ENCODE measurements at places on chromosomes 7 and 10.

GRCh38 chr10:77474386-77474785 is 163.2 kb downstream of the KCNMA1 start:
- no peak for DNase-seq

DNA sequence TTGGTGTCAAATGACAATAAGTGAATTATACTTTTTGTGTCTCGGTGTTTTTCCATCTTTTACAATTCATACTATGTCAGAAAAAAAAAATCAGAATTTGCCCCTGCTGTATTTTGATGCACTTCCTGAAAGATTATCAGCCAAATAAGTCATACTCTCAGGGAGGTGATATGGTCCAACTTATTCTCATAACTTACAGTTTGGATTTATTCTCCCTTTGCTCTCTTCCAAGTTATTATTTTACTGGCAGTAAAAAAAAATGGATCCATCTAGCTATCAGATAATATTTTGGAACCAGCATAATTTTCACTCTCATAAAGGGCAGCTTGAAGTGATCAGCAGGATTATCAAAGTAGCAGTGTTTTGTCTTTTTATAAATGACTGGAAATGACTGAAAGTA is 337.1 kb downstream of the BMPER start:
- DNase-seq, result no peak

DNA sequence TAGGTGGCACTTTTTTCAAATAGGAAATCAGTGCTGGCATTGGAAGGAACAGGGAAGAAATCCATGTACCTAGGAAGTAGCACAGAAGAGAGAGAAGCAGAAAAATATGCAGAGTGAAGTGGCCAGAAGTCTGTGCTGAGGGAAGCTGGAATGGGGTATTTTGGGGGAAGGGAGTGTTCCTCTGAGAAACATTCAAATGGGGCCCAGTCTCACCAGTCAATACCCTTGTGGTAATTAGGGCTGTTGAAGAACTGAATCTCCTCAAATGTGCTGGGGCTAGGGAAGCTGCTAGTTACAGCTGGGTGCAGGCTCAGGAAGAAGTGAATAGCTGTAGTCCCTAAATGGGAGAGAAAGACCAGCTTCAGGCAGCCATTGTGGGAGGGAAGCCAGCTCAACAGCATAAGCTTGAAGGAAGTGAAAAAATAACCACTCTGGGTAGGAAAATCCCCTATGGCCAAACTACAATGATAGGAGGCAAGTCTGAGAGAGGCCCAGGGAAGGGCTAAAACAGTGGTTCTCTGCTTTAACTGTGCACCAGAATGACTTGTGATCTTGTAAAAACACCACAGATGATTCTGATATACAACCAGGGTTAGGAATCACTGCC is 7.6 kb downstream of the NDST2 start:
- no peak for DNase-seq

GRCh38 chr10:97483506-97483905 is 14.7 kb downstream of the MMS19 start:
- DNase-seq, result no peak

DNA sequence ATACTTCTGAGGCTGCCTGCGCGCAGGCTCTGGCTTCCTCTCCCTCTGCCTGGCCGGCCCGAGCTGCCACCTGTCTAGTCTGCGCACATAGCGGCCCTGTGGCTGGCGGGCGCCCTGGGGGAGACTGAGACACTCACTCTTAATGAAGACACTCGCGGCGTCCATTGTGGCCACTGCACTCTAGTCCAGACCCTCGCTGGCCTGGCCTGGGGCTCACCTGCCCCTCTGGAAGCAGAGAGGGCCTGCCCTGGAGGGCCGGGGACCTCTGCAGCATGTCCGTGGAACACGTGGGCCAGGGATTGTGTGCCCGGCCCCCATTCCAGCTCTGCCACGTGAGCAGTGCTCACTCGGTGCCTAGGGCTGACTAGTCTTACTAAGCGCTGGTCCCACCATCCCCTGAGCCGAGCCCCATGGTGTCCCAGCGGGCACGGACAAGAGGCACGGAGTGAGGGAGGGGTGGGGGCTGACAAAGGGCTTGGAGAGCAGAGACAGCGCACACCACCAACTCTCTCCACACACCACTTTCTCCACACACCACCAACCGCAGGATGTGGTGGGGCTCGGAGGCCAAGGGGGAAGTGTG is 149.3 kb downstream of the ELFN1 start:
- no peak for DNase-seq

DNA sequence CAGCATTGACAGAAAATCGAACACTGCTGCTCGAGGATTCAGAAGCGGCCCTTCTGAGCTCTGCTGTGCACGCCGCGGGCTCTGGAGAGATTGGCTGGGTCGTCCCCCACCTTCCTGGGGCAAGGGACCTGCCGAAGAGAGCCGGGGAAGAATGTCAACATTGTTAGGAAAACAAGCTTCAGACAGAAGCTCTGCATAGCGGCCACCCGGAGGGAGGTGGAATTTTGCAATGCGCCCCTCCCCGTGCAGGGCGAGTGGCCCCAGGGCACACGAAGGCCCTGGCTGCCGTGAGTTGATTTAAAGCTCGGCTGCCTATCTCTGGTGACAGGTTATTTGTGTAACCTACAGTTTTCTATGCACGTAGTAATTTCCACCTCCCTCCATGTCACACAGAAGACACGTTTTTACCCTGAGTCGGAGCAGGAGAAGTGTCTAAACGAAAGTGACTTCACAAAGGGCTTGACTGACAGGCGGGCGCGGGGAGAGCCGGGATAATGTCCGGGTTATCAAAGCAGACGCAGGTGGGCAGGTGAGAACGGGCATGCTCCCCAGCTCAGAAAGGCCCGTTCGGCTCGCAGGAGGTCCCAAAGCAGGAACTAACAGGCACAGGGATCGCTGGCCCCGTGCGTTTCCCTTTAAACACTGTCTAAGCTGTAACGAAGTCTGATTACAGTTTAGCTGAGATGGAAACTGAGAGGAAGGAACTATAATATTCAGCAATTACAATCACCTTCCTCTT is 84.6 kb downstream of the PDGFA start:
- peak; percentile 92 for DNase-seq

- DNase-seq, result no peak
These were observed 113.7 kb upstream of the LRRN3 start for GRCh38 chr7:110977127-110977737.

GRCh38 chr7:122362473-122362872 is 57.9 kb upstream of the FEZF1 start:
- DNase-seq, result no peak

DNA sequence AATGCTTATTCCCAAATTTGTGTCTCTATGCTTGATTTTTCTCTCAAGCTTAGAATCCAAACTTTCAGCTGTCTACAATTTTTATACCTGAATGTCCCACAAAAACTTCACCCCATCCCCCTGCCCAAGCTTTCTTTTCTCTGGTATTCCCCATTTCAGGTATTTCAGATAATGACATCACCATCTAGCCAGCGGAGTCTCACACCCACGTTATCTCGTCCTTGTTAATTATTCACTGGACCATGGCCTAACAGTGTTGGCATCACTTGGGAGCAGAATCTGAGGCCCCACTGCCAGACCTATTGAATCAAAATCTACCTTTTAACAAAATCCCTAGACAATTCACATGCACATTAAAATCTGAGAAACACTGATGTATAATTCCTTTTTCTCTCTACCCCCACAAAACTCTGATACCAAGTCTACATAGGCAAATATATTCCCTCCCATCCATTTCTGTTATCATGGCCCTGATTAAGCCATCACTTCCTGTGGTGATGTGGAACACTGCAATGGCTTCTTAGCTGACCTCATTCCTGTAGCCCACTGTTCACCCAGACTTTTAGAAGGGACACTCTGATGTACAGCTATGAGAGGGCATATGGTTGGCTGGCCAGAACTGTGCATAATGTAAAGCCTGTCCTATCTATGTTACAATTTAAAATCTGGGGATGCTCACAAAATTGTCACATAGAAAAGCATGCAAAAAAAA is 31.4 kb downstream of the ZNF438 start:
- no peak for DNase-seq

DNA sequence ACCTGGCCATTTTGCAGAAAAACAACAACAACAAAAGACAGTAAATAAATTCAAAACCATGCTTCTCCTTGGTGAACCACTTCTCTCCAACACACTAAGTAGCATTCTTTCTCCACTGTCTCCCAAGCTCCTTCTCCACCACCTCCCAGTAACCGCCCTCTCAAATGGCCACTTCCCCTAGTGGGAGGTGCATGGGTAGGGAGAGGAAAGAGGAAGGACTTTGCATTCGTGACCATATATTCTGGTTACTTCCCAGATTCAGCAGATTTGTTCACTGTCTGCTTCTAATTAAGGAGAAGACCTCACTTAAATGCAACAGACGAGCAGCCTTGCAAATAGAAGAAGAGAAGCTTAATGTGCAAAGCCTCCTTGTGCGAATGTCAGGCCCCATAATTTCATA is 166.8 kb downstream of the SORCS1 start:
- no peak for DNase-seq

DNA sequence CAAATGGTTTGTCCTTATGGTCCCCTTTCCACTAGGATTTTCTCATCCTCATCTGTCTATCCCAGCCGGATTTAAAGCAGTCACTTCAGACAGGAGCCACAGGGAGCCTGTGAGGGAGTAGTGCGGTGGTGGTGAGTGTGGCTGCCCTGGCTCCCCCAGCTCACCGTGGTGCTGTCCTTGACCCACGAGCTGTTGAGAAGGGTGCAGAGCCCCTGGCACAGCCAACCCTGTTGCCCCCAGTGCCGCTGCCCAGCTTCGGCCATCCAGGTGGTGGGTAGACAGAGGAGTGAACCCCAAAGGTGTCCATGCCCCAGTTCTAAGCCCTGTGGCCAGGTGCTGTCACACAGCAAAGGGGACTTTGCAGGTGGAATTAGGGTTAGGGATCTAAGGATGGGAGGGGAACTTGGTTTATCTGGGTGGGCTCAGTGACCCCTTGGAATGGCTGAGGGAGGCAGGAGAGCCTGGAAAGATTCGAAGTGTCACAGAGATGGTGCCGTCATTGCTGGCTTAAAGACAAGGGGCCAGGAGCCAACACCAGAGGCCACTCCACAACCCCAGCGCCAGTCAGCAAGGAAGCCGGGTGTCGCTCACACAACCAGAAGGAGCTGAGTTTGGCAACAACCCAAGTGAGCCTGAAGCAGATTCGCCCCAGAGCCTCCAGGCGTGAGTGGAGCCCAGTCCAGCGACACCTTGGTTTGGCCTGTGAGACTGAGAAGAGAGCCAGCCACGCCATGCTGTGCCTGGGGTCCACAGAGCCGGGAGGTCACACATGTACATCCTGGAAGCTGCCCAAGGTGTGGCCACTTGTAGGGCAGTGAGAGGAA is 142.4 kb downstream of the ADCY1 start:
- no peak for DNase-seq

DNA sequence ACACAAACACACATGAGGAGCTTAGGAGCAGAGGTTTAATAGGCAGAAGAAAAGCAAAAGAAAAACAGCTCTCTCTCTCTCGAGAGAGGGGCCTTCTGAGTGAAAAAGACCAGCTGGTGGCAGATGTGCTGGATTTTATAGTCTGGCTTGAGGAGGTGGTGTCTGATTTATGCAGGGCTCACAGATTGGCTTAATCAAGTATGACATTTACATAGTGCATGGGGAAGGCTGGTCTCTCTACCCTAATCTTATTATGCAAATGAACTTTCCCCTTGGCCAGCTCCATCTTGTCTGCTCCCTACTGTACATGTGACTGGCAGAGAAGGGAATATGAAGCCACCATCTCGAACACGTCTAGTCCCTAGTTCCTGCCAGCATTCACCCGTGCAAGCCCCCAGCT is 219.5 kb upstream of the ZNF804B start:
- DNase-seq, result no peak

GRCh38 chr10:78507510-78508160 is 474.0 kb downstream of the RPS24 start:
- no peak for DNase-seq

DNA sequence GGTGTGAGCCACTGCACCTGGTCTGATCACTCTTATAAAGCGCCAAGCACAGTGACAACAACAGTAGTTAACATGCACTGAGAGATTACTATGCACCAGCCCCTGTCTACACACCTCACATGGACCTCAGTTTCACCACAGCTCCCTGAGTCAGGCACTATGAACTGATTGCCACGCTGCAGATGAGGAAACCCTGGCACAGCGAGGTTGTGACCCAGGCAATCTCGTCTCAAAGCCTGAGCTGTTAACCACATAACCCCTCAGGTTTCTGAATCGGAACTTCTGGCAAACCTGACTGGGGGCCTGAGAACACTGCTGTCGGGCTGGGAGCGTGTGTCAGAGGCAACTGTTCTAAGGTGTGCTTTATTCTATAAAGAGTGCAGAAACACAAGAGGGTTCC is 150.8 kb downstream of the RNF216 start:
- no peak for DNase-seq

DNA sequence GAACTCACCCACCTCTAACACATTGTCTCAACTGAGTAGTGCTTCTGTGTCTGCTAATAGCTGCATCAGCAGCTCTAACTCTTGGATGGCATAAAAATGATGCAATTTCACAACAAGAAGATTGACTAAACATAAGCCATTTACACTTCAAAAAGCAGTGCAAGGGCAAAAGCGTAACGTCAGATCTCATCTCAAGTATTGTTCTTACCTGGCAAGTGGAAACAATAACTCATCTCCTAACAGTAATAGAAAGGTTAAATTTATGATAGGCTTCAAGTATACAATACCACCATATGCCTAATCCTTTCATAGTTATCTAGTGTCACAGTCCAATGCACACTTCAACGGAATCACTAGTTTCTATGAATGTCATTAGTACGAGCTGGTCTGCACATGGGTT is 14.8 kb downstream of the TPK1 start:
- no peak for DNase-seq

- DNase-seq, result no peak
These were observed 66.7 kb upstream of the PDZD8 start for GRCh38 chr10:117441812-117442443.

DNA sequence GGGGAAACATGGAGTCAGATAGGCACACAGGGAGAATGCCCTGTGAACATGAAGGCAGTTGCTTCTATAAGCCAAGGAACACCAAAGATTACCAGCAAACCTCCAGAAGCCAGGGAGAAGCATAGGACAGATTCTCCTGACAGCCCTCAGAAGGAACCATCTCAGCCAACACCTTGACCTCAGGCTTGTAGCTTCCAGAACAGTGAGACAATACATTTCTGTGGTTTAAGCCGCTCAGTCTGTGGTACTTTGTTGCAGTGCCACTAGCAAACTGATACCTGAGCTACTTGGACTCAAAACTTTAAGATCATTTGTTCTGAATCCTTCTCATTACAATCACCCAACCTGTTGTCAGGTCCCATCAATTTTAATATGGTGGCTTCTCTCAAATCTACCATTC is 31.2 kb downstream of the ABLIM1 start:
- DNase-seq, result no peak

- DNase-seq, result no peak
These were observed 32.0 kb upstream of the MYO3A start for GRCh38 chr10:25902002-25902401.

DNA sequence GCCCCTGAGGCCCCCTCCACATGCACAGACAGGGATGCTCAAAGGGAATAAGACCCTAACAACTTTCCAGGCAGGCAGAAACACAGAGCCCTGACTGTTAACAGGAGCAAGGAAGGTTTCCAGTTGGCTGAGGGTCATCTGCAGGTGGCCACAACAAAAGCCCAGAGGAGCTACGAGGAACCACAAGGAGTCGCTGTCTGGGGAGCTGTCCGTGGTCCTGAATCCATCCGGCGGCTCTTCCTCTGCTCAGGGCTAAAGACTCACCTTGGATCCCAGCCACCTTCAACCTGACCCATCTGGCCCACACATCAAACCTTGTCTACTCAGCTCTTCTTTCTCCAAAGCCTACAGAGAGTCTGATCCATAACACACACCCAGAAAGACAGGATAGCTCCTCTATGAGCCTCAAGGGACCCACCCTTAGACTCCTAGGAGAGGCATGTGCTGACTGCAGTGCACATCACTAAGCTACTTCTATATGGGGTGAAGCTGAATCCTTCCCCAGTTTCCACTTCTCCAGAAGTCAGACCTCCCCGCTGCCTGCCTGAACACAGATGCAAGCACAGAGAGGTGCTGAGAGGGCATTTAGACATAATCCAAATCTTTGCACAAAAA is 104.0 kb downstream of the SLIT1 start:
- peak; percentile 78 for DNase-seq

Data from Caco-2 (cell line).